ENCODE measurements at places on chromosomes 1 and 21. TPM values are rescaled to one million over a fixed set of nuclear protein-coding genes. Genes with fewer than 3 reads are reported as not detected.

C1orf116 gene
- total RNA-seq, result 45.1 TPM

MUL1 gene
- total RNA-seq, result 36.6 TPM

GRCh38 chr21:38954588-38955004 lies 148.9 kb downstream of the ETS2 start:
- DNase-seq, result no peak

GRCh38 chr1:228765168-228765946 lies 30.1 kb downstream of the RHOU start:
- DNase-seq, result no peak
